Lung (tissue), 17 donors: ENCODE measurements at places on chromosomes 2 and 18.

- peak overlapping the region; percentile 43 for H3K4me3 ChIP-seq
- H3K36me3 ChIP-seq: no peaks in the 10 kb centered on the region
- H3K4me1 ChIP-seq: peaks cover 20% of the 10 kb centered on the region
- H3K27ac ChIP-seq: no peak overlapping the region
- H3K27me3 ChIP-seq: peaks cover 15% of the 10 kb centered on the region
Observed at GRCh38 chr18:48136827-48137373, 206.4 kb upstream of the SMAD2 start.

- DNase-seq: no peak
- no peaks in the 10 kb centered on the region for H3K27me3 ChIP-seq
- H3K36me3 ChIP-seq: no peaks in the 10 kb centered on the region
Observed at GRCh38 chr18:21896732-21897336, 156.2 kb downstream of the MIB1 start.

DNA sequence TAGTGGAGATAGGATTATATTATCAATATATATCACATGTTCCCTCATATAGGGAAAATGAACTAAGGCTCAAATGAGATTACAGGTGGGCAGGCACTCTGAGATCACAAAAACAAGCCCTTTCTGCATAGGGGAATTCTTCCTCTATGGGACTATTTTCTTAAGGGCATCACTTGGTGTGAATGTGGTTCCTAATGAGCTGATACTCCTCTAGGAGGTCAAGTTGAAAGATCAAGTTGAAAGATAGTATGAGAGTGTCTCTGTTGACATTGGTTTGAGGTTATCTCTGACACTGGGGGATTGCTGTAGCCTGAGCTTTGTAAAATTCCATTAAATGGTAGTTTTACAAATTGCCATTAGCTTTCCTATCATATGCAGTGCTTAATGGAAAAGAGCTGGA, 270.4 kb downstream of the PRKCE start:
- no peaks in the 10 kb centered on the region for H3K36me3 ChIP-seq
- no peak overlapping the region for H3K4me3 ChIP-seq
- H3K27me3 ChIP-seq: no peaks in the 10 kb centered on the region
- H3K4me1 ChIP-seq: peaks cover 29% of the 10 kb centered on the region
- no peak for DNase-seq

- H3K27ac ChIP-seq: no peak overlapping the region
- H3K36me3 ChIP-seq: no peaks in the 10 kb centered on the region
- H3K4me3 ChIP-seq: no peak overlapping the region
- H3K27me3 ChIP-seq: no peaks in the 10 kb centered on the region
Observed at GRCh38 chr2:143730953-143731260, 601.7 kb downstream of the ARHGAP15 start.

GRCh38 chr2:98134172-98135005, 47.4 kb downstream of the VWA3B start:
- no peak overlapping the region for H3K27ac ChIP-seq
- H3K4me3 ChIP-seq: no peak overlapping the region
- DNase-seq: no peak
- H3K27me3 ChIP-seq: no peaks in the 10 kb centered on the region
- H3K36me3 ChIP-seq: no peaks in the 10 kb centered on the region
- H3K4me1 ChIP-seq: no peaks in the 10 kb centered on the region

- DNase-seq: no peak
- H3K4me1 ChIP-seq: peaks cover 14% of the 10 kb centered on the region
- no peaks in the 10 kb centered on the region for H3K27me3 ChIP-seq
Observed at GRCh38 chr2:98907966-98908905, 27.8 kb downstream of the CRACDL start.

GRCh38 chr2:74070991-74071390, 76.7 kb downstream of the BOLA3 start:
- H3K4me1 ChIP-seq: peaks cover 5% of the 10 kb centered on the region
- no peak for DNase-seq
- H3K4me3 ChIP-seq: no peak overlapping the region

GRCh38 chr2:119025762-119026351, 83.9 kb downstream of the MARCO start:
- no peaks in the 10 kb centered on the region for H3K36me3 ChIP-seq
- H3K4me3 ChIP-seq: no peak overlapping the region
- no peak overlapping the region for H3K27ac ChIP-seq
- H3K27me3 ChIP-seq: no peaks in the 10 kb centered on the region

DNA sequence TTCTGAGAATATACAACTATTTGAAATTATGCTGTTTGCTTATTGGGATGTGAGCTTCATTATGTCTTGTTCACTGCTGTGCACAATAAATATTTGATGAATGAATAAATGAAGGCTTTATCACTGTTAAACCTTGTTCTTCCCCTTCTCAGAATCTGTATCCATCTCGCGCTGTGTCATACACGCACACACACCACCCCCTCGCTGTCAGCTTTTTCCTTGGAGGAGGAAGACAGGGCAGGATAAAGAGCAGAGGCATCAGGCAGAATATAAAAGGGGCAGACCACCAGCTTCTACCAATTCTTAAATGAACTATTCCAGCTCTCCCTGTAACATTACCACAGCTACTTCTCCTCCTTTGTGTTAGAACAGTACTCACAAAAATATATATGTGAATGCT, 75.0 kb downstream of the CD226 start:
- no peaks in the 10 kb centered on the region for H3K36me3 ChIP-seq
- H3K4me1 ChIP-seq: no peaks in the 10 kb centered on the region
- DNase-seq: no peak

DNA sequence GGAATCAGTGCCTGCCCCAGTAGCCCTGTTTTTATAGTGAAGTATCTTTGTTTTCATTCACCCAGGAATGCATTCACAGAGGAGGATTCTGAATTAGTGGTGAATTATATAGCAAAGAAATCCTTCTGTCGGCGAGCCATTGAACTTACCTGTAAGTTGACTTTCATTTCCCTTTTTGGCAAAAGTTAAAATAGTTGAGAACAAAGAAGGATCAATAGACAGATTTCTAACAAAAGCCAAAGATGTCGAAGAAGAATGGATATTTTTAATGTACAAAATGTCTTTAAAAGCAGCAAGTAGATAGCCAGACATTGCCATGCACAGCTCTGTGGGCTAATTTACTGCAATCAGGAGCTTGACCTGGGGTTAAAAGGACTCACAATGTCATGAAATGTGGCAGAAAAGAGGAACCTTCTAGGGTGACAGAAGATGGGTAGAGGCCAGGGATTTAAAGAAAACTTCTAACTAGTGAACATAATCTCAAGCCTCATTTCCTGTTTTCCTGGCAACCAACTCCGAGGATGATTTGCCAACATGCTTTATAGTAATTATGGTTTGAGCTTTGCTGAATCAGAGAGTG, 53.8 kb upstream of the TMEM87B start:
- H3K36me3 ChIP-seq: peaks cover 3% of the 10 kb centered on the region
- H3K4me1 ChIP-seq: no peaks in the 10 kb centered on the region

DNA sequence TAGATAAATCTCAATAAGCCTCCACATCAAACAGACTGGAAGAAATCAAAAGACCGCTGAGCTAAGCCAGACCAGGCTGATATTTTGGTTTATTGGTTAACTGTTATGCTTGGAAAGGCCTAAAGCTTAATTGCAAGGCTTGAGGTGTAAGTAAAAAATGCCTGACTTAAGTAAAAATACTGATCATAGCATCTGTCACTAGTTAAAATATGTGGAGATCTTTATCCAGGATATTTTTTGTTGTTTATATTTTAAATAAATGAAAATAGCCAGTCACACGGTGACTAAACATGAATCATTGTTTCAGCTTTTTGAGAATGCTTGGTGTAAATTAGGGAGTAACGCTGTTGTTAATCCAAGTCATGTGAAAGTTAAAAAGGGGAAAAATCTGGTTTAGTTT, 127.9 kb downstream of the THADA start:
- no peaks in the 10 kb centered on the region for H3K36me3 ChIP-seq
- H3K27me3 ChIP-seq: no peaks in the 10 kb centered on the region
- no peak for DNase-seq
- peaks cover 12% of the 10 kb centered on the region for H3K4me1 ChIP-seq
- H3K27ac ChIP-seq: no peak overlapping the region

- no peak for DNase-seq
- no peaks in the 10 kb centered on the region for H3K27me3 ChIP-seq
- H3K4me1 ChIP-seq: no peaks in the 10 kb centered on the region
- no peak overlapping the region for H3K27ac ChIP-seq
Observed at GRCh38 chr2:195649629-195650190, 7.3 kb upstream of the SLC39A10 start.

DNA sequence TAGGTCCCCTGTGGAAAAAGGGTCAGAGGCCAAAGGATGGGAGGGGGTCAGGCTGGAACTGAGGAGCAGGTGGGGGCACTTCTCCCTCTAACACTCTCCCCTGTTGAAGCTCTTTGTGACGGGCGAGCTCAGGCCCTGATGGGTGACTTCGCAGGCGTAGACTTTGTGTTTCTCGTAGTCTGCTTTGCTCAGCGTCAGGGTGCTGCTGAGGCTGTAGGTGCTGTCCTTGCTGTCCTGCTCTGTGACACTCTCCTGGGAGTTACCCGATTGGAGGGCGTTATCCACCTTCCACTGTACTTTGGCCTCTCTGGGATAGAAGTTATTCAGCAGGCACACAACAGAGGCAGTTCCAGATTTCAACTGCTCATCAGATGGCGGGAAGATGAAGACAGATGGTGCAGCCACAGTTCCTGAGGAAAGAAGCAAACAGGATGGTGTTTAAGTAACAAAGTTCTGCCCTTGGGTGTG, 165.8 kb downstream of the RPIA start:
- H3K27me3 ChIP-seq: no peaks in the 10 kb centered on the region
- H3K27ac ChIP-seq: no peak overlapping the region
- peaks cover 6% of the 10 kb centered on the region for H3K4me1 ChIP-seq
- H3K36me3 ChIP-seq: no peaks in the 10 kb centered on the region
- no peak for DNase-seq

- no peak overlapping the region for H3K27ac ChIP-seq
- H3K4me3 ChIP-seq: no peak overlapping the region
- no peaks in the 10 kb centered on the region for H3K27me3 ChIP-seq
- no peaks in the 10 kb centered on the region for H3K4me1 ChIP-seq
Observed at GRCh38 chr18:79750980-79751571, 46.7 kb upstream of the KCNG2 start.

DNA sequence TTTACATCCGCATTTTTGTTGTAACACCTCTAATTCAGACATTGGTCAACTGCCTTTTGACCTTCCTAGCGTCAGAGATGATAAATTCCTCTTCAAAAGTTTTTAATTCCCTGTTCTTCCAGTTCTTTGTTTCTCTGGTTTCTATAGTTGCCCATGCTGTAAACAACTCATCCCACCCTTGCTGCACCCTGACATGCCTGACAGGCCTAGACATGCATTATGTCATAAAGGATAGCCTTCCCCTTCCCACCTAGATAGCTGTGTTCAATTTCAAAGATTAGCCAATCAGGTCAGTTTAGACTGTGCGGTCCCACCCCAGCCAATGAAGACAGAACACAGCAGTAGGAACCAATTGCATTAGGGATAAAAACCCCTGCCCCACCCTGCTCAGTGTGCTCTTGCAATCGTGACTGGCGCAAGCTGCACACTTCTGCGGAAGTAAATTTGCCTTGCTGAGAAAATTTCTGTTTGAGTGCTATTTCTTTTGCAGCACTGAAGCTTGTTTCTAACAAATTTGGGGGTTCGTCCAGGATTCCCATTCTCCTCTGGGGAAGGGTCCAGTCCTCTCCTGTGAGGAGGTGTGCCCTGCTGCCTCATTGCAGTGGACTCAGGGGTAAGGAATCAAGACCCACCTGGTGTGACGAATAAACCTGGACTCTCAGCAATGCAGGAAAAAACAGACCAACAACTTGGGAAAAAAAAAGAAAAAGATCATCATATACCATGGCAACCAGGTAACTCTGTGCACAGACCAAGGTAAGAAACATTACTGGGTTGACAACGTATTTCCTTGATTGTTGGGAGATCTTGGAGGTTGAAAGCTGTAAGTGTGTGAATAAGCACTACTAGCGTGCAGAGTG, 9.1 kb upstream of the SAP130 start:
- DNase-seq: no peak
- no peak overlapping the region for H3K27ac ChIP-seq
- no peaks in the 10 kb centered on the region for H3K27me3 ChIP-seq
- no peaks in the 10 kb centered on the region for H3K4me1 ChIP-seq

DNA sequence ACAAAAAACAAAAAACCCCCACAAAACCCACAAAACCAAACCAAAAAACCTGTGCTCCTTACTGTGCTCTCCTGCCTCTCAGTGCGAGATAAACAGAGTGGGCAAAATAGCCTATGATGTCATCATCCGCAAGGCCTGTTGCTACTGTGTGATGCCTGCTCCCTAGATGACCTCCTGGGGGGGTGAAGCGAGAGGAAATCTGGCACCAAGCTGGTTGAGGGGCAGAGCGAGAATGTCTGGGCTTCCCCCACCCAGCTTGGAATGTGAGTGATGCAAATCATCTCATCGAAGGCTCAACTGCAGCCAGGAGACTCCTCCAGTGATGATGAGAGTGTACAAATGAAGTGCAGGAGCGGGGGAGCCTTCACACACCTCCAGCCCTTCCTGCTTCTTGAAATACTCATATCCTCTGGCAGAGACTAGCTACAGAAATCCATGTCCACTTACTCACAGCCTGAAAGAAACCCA, 57.7 kb upstream of the MAP4K3 start:
- H3K4me3 ChIP-seq: no peak overlapping the region
- H3K4me1 ChIP-seq: peaks cover 14% of the 10 kb centered on the region
- DNase-seq: peak; percentile 62
- H3K36me3 ChIP-seq: no peaks in the 10 kb centered on the region
- H3K27ac ChIP-seq: no peak overlapping the region

DNA sequence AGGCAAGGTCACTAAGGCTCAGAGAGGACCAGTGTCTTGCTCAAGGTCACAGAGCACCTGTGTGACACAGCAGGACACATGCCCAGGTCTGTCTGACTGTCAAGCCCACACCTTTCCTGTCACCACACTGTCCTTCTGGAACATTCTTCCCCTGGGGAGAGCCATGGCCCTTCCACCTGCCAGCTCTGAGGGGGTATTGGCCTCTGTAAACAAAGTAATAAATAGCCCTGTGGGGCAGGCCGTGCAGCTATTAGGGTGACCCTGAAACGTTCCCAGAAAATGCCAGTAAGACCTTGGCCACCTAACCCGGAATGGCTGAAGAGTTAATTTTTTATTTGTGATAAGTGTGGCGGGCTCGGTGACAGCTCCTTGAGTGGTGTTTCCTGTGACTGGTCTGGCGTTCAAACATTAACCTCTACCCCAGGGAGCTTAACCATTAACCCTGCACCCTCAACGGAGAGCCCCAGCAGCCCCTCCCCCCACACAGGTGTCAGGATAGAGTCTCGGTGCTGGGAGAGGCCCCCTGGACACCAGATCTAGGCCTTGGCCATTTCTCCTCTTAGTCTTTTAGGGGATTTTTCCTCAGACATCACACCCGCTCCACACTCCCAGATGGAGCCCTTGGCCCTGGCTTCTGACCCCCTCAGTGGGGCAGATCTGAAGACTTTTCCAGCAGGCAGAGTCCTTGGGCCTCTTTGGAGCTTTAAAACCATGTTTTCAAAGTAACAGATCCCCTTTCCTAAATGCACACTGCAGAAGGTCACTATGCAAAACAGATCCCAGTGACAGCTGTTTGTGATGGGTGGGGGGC, 36.6 kb downstream of the SCTR start:
- DNase-seq: peak; percentile 77
- H3K27ac ChIP-seq: peak overlapping the region; percentile 68
- no peaks in the 10 kb centered on the region for H3K27me3 ChIP-seq
- H3K4me3 ChIP-seq: no peak overlapping the region
- peaks cover 41% of the 10 kb centered on the region for H3K4me1 ChIP-seq
- H3K36me3 ChIP-seq: no peaks in the 10 kb centered on the region
